ENCODE measurements at places on chromosomes 1 and 21.

- no peak for DNase-seq
These were observed 390.2 kb downstream of the GPATCH2 start for GRCh38 chr1:217240656-217241055.

DNA sequence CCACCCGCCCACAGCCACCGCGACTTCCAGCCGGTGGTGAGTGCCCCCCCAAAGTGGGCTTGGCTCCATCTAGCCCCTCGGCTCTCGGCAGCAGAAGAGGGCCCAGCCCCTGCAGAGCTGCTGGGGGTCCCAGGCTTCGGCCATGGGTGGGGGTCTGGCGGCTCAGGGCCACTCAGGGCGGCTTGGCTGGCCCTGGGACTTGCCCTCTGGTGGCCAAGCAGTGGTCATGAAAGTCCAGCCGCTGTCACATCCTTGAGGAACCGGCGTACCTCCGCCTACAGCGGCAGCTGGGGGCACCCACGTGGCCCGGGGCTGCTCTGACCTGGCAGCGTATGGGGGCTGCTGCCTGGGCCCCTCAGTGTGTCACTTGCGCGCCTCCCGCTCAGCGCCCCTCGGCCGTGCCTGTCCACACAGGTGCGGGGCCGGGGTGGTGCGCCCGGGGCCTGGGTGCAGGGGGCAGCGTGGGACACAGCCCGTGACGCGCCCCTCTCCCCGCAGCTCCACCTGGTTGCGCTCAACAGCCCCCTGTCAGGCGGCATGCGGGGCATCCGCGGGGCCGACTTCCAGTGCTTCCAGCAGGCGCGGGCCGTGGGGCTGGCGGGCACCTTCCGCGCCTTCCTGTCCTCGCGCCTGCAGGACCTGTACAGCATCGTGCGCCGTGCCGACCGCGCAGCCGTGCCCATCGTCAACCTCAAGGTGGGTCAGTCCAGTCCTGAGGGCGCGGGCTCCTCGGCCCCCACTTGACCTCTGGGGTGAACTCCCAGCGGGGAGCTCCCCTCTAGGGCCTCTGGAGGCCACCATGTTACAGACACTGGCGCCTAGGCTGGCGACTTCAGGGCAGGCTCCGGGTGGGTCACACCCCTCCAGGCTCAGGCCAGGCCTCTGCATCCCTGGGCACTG, 32.4 kb downstream of the SLC19A1 start:
- DNase-seq = no peak

GRCh38 chr1:167628741-167629515, 1.1 kb upstream of the RCSD1 start:
- DNase-seq = peak; percentile 28

- no peak for DNase-seq
These were observed 68.5 kb upstream of the PLXNA2 start for GRCh38 chr1:208312706-208313105.

DNA sequence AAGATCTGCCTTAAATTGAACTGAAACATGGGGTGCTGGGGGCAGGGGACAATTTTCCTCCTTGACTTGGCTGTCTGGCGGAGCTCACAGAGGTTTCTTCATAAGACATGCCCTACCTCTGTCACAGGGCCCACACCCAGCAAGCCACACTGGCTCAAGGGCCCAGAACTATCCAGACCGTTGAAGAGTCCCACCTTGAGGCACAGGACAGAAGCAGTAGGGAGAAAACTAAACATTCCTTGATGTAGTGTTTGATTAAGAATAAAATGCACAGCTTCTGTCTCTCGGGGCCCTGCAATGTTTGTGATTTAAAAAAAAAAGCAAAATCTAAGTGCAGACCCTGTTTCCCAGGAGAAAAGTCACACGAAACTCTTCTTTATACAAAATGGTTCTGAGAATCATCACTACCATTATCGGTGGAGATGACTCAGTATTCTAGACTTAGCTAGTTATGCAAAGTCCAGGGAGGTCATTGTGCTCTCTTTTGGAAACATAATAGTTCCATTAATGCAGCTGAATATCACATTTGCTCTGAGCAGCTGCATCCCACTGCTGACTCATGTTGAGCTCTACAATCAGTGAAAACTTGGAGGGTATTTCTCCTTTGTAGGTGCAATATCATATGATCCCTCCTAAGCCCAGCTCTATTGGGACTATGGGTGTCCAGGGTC, 53.6 kb upstream of the DIRAS3 start:
- no peak for DNase-seq

GRCh38 chr1:161019751-161020495, 1.0 kb downstream of the F11R start:
- no peak for DNase-seq

All from activated CD4-positive, alpha-beta T cell treated with anti-CD3 and anti-CD28 coated beads, Interleukin-2, Interleukin-4, amounts not matched to agents 100 ng/mL and 50 ng/mL, durations not matched to agents 16 hours and 8 hours (primary cell).